Hair follicular keratinocyte (primary cell): ENCODE measurements at places on chromosomes 11 and 22. TPM values are rescaled to one million over a fixed set of nuclear protein-coding genes. Genes with fewer than 3 reads are reported as not detected.

Gene RIMBP3B
- not detected in 2 replicates for total RNA-seq

Gene OR2D2
- total RNA-seq: not detected in 2 replicates

Gene BUD13
- 8.5 and 13.6 TPM in 2 replicates for total RNA-seq

Gene ASRGL1
- 0.19 TPM in 1 of 2 replicates, not detected in the other for total RNA-seq

Gene SLC22A8
- total RNA-seq: not detected in 2 replicates

Gene SGSM1
- 0.04 and 0.16 TPM in 2 replicates for total RNA-seq

Gene CD3E
- total RNA-seq: not detected in 2 replicates

Gene KRTAP5-10
- total RNA-seq: not detected in 2 replicates

Gene TRAF6
- 6.8 and 7.0 TPM in 2 replicates for total RNA-seq

Gene CD6
- total RNA-seq: 0.86 TPM in 1 of 2 replicates, not detected in the other

Gene MMP11
- 0.38 and 0.47 TPM in 2 replicates for total RNA-seq

Gene TECTA
- total RNA-seq: 0.16 TPM in 1 of 2 replicates, not detected in the other

Gene CD3D
- not detected in 2 replicates for total RNA-seq

Gene STARD10
- total RNA-seq: 61.8 and 118 TPM in 2 replicates

Gene NCAPH2
- total RNA-seq: 38.7 and 70.9 TPM in 2 replicates

Gene WEE1
- total RNA-seq: 17.2 and 31.4 TPM in 2 replicates

Gene DDIAS
- 4.7 and 31.4 TPM in 2 replicates for total RNA-seq

Gene NCAPD3
- total RNA-seq: 10.2 and 17.2 TPM in 2 replicates

Gene ROBO4
- total RNA-seq: 5.8 and 6.8 TPM in 2 replicates

Gene MAJIN
- total RNA-seq: not detected in 2 replicates

Gene SMC1B
- total RNA-seq: not detected in 2 replicates

Gene TAF6L
- 11.5 and 22.3 TPM in 2 replicates for total RNA-seq

Gene SMDT1
- total RNA-seq: 3.0 and 5.1 TPM in 2 replicates

Gene DDI1
- not detected in 2 replicates for total RNA-seq

Gene SIK3
- 8.4 and 8.8 TPM in 2 replicates for total RNA-seq

Gene MEI1
- total RNA-seq: 0.31 TPM in 1 of 2 replicates, not detected in the other

Gene RHOD
- 234 and 269 TPM in 2 replicates for total RNA-seq

Gene OR8D2
- total RNA-seq: not detected in 2 replicates

Gene TUB
- total RNA-seq: 0.70 and 1.3 TPM in 2 replicates

Gene FXYD2
- total RNA-seq: 1.2 TPM in 1 of 2 replicates, not detected in the other

Gene RASGRP2
- total RNA-seq: 2.1 TPM in 1 of 2 replicates, not detected in the other

Gene BTBD18
- total RNA-seq: not detected in 2 replicates
